Fibroblast of skin of left quadriceps (primary cell): ENCODE measurements at places on chromosomes 7 and 10.

GRCh38 chr10:111102359-111102837, 25.6 kb downstream of the ADRA2A start:
- DNase-seq, result no peak

GRCh38 chr7:151423936-151424335, 14.1 kb upstream of the WDR86 start:
- no peak for DNase-seq

DNA sequence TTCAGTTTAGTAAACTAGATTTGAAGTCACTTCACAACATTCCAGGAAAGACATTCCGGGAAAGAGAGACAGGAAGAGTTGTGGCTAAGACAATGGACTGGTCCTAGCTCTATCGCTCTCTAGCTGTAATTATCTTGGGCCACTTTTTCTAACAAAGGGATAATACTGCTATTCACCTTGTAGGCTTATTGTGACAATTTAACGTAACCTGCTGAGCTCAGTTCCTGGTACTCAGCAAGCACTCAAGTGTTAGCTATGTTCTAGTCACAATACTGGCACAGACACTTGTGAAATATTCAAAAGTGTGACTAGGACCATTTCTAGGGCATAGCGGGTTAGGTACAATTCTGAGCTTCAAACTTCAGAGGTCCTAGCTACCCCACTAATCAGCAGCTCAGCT, 12.0 kb upstream of the NRCAM start:
- no peak for DNase-seq

- no peak for DNase-seq
Measured at GRCh38 chr7:69843653-69844052, 245.4 kb downstream of the AUTS2 start.

DNA sequence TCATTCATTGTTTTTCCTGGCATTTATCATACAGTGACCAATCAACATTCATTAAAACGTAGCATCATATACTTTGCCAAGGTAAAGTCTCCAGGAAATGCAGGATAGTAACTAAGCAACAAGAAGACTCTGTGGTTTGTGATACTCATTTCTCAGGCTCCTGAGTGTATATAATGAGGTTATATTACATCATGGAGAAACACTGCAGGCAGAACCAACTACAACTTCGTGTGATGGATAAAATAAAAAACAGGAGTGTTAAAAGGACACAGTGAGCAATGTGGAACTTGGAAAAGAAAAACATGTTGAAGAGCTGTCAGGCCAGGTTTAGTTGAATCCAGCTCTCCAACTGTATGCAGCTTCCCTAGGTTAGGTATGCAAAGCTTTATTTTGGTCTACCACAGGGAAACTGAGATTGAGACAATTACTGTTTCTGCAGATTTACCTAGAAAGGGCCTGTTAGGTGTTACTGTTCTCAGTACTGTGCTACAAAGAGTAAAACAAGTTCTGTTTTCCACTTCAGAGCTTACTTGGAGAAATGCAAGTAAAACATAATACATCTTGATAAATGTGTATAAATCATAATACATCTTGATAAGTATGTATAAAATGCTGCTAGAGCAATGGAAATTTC, 7.8 kb upstream of the CCNY start:
- DNase-seq, result no peak

DNA sequence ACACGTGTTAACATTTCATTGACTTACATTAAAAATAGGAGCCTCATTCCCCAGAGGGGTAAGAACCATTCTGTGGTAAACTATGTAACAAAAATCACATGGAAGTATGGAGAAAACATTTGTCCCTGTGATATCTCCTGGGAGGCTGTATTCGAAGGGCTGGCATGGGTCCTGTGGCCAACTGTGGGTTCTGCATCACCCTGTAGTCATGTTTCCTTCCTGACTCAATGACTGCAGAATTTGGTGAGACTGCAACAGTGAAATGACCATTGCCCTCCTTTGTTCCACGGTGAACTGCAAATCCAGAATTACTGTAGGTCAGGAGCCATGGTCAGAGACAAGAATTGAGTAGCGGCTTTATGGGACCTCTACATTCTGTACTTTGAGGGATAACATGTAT, 3.6 kb upstream of the ZEB1 start:
- peak; percentile 22 for DNase-seq

DNA sequence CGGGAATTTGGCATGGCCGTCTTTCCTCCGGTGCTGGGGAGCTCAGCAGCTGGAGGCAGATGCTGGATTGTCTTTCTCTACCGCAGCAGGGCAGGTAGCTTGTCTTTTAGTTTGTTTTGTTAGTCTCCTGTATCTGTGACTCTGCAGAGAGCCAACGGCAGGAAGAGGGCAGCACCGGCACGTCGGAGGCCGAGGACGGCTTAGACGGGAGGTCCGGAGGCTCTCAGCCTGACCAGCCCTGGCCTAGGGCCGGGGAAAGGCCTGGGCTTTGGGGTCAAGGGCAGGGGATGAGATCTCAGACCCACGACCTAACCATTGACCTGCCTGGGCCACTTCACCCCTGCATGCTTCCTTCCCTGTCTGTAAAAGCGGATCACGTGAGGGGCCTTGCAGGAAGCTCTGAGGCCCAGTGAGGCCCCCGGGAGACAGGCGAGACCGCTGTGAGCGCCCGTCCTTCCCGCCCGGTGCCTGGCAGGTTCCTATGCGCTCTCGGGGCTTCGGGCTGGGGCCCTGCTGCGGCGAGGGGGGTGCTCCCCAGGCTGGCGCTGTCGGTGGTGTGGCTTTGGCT, 72.7 kb downstream of the LHPP start:
- DNase-seq, result no peak

GRCh38 chr7:46707973-46708372, 786.9 kb upstream of the IGFBP3 start:
- DNase-seq, result no peak

- no peak for DNase-seq
Measured at GRCh38 chr10:113430634-113431397, 122.0 kb upstream of the HABP2 start.
